BE2C (cell line): ENCODE measurements at places on chromosomes 5 and 9.

DNA sequence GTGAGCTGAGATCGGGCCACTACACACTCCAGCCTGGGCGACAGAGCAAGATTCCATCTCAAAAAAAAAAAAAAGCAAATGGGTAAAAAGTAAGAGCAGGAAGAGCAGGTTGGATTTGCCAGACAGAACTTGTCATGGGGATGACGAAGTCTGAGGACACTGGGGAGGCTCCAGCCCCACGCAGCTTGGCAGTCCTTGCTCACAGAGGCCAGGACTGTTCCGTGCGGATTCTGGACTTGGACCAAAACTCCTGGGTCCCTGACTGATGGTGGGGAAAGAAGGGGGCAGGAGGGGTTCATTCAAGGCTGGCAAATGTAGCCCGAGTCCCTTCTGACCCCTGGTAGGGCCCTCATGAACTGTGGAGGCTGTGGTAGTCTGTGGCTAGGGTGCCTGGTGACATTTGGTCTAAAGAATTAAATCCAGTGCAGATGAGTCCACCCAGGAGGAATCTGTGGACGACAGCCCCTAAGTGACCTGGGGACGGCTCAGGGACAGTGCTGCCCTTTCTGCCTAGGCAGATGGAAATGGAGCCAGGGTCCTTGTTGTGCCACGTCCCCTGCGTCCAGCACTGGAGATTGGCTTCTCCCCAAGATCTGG lies 3.1 kb downstream of the FGD3 start:
- no peak for DNase-seq

- no peak for DNase-seq
Measured at GRCh38 chr9:69674716-69675438, 2.7 kb upstream of the APBA1 start.

GRCh38 chr5:93272108-93272507 lies 308.9 kb downstream of the NR2F1-AS1 start:
- DNase-seq: no peak

GRCh38 chr9:132584601-132585560 lies 2.5 kb downstream of the BARHL1 start:
- no peak for DNase-seq

DNA sequence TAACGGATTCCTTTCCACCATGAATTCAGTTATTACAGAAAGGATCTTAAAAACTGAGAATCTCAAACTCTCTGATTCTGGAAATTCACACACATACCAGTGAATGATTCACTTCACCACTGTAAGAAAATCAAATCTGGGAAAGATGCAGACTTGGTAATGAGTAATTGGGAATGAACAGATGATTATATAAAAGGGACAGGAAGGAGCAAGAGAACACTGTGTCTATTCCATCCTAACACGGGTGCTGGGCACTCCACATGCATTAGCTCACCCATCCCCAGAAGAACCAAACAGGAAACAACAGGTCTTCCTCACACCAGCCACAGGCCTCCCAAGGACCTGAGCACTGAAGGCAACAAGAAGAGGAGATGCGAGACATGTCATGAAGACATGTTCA lies 74.8 kb upstream of the ZNF622 start:
- DNase-seq: no peak

- peak; percentile 13 for DNase-seq
Measured at GRCh38 chr9:14780251-14780650, 57.7 kb upstream of the CER1 start.

- no peak for DNase-seq
Measured at GRCh38 chr5:176675676-176676360, 28.5 kb downstream of the TSPAN17 start.

DNA sequence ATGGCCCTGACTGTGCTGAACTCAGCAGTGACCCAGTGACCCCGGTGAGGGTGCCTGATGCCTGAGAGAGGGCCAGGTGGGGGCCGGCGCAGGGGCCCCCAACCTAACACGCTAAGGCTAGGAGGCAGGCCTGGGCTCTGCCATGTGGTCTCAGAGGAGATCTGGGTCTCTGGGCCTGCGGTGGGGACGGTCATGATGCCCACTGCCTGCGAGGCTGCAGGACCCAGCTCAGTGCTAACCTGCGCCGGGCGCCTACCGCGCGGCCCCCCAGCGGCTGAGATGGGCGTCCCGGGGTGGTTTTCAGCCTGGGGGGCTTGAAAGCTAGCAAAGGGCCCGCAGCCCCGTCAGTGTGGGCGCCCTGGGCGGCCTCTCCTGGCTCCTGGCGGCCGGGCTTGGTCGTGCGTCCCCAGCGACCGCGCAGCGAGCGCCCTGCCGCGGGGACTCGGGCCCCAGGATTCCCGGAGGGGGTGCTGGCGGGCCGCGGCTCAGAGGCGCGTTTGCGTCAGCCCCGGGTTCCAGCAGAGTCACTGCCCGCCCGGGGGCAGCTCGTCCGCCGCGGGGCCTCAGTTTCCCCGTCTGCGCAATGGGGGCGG lies 2.5 kb downstream of the EGFL7 start:
- no peak for DNase-seq

- no peak for DNase-seq
Measured at GRCh38 chr9:111937781-111938426, 41.3 kb downstream of the UGCG start.

- DNase-seq: no peak
Measured at GRCh38 chr5:94890907-94891306, 272.4 kb downstream of the SLF1 start.

DNA sequence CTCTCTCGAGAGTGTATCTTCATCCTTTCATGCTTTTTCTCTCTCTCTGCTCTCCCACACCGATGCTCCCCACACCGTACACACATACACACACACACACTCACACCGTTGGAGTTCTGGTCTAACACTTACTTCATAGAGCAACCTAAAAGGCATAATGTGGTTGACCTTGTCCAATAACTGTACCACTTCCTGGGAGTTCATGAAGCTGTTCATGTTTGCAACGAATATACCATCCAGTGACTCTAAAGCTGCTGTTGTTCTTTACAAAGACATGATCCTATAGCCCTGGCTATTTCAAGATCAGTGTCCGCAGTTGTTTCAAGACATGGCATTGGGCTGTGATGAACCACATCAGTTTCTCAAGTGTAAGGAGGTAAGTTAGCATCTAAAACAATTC lies 10.0 kb downstream of the MEF2C start:
- no peak for DNase-seq

- DNase-seq: no peak
Measured at GRCh38 chr9:99401680-99402504, 179.8 kb downstream of the SEC61B start.

GRCh38 chr9:100277166-100277979 lies 75.4 kb downstream of the TEX10 start:
- no peak for DNase-seq

GRCh38 chr9:22229069-22229468 lies 217.6 kb upstream of the DMRTA1 start:
- no peak for DNase-seq
